ENCODE measurements at places on chromosomes 2 and 18. TPM values are rescaled to one million over a fixed set of nuclear protein-coding genes. Genes with fewer than 3 reads are reported as not detected.

Gene TUBA3D
- total RNA-seq = 0.15 TPM

GRCh38 chr2:206240327-206240726 lies 34.1 kb upstream of the ZDBF2 start:
- no peak for DNase-seq

- DNase-seq = no peak
Measured at GRCh38 chr2:107775211-107775610, 51.5 kb upstream of the RGPD4 start.

Gene ONECUT2
- total RNA-seq = 20.5 TPM

Gene SLC5A7
- not detected for total RNA-seq

Data from left lobe of liver (tissue), 2 donors.